ENCODE measurements at places on chromosomes 4 and X.
A peak's percentile ranks its signal among the peaks of the same experiment; 100 is the strongest.

- DNase-seq, result no peak
These were observed 632 bp downstream of the CCSER1 start for GRCh38 chr4:90127706-90128345.

GRCh38 chr4:9765091-9765490, 16.3 kb upstream of the DRD5 start:
- DNase-seq, result no peak

- no peak for DNase-seq
These were observed 745.8 kb upstream of the AMOT start for GRCh38 chrX:113586281-113586898.

DNA sequence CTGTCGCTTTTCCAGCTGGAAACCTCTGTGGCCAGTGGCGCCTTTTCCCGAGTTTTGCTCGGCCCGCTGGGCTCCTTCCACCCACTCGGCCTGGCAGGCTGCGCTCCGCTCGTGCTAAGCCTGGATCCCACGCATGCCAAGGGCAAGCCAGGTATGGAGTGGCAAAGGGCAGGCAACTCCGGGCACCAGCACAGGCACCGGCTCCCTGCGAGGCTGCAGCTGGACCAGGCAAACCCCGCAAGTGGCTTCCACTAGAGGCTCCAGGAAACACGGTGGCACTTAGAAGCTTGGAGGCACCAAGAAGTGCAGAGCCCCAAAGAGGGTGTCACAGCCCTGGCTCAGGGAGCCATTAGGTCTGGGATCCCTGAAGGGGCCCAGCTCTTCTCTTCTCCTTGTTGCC, 59.5 kb downstream of the PPA2 start:
- no peak for DNase-seq

- DNase-seq, result no peak
These were observed 44.3 kb downstream of the EFHC2 start for GRCh38 chrX:44299177-44299576.

DNA sequence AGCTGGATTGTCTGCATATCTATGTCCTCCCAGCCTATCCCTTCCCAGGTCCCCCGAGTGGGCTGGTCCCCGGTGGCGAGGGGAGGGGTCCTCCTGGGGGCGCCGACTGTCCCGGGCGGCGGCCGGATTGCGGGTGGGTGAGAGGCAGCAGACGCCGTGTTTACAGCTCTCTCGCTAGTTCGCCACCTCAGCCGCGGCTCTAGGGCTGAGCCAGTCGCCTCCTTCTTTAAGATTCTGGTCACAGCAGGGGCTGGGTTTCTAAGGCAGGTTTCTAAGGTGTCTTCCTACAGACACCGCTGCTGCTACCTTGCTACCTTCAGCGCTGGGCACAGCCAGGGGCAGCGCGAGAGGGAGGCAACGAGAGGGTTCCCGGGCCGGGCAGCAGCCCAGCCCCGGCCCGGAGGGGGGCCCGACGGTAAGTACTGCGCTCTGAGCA, 57.2 kb downstream of the FRMPD3 start:
- no peak for DNase-seq

GRCh38 chr4:89549907-89550306, 242.3 kb upstream of the GPRIN3 start:
- DNase-seq, result no peak

GRCh38 chr4:93201471-93202096, 627.0 kb upstream of the ATOH1 start:
- DNase-seq, result no peak

DNA sequence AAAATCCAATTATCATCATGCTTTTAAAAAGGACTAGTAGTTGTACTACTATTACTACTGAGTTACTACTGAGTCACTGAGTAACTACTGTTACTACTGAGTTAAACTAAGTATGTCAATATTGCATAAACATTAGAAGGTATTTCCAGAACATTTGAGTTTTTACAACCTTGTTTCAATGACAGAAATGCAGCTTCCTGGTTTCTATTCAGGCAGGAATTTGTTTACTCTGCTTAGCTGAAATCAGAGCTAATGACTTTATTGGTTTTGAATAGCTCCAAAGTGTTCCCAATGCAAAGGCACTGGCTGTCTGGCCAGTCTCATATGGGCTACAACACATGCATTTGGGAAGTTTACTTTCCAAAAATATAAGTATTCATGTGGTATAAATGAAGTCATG, 12.0 kb downstream of the RPS6KA6 start:
- no peak for DNase-seq

- no peak for DNase-seq
These were observed 107.4 kb upstream of the AFAP1 start for GRCh38 chr4:8046925-8047541.

DNA sequence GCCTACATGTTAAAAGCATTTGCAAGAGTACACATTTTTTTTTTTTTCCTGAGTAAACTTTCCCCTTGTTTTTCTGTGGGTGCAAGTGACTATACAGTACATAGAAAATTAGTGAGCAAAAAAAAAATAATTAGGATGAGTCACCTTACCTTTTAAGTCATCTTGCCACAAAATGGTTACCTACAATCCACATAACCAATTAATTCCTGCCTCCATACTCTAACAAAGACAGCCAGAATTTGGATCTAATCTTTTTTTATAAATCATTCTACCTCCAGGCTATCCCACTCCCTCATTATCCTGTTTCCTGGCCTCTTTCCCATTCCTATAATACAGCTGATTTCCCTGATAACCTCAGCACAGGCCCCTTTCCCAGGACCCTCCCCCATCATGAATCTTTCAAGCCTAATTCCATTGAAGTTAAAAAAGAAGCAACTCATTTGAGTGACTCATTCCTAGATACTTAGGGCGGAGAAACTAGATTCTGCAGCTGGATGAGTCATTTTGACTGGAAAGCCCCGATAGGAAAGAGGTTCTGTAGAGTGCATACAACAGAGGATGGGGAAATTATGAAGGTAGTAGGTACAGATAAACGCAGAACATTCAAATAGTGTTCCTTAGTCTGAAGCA, 128.2 kb downstream of the C4orf51 start:
- peak; percentile 27 for DNase-seq

DNA sequence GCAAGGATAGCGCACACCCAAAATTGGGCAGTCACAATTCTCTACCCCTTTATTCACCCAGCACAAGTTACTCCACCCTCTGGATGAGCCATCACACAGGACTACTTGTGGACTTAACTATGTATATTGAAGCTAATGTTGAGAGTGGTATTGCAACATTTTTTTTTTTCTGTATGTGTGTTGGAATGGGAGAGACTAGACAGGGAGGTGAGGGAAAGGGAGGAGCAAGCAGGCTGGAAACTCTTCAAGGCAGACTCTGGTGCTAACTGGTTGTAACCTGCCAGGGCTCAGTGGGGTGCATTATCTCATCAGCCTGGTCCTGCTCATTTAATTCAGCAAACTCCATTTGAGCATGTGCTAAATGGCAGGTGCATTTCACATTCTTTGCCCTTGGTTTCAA, 18.4 kb upstream of the CWH43 start:
- DNase-seq, result no peak
